Aorta (tissue), 5 donors: ENCODE measurements at places on chromosomes 5 and 9. TPM values are rescaled to one million over a fixed set of nuclear protein-coding genes. Genes with fewer than 3 reads are reported as not detected.

- peak; percentile 31 for DNase-seq
- H3K27ac ChIP-seq = no peak overlapping the region
- no peaks in the 10 kb centered on the region for H3K27me3 ChIP-seq
- no peak overlapping the region for H3K4me3 ChIP-seq
- H3K36me3 ChIP-seq = no peaks in the 10 kb centered on the region
Observed at GRCh38 chr9:93300175-93300572, 116.2 kb downstream of the WNK2 start.

GRCh38 chr9:132163876-132164603 lies 2.2 kb downstream of the NTNG2 start:
- no peak for DNase-seq
- H3K27me3 ChIP-seq = no peaks in the 10 kb centered on the region
- H3K36me3 ChIP-seq = no peaks in the 10 kb centered on the region
- H3K27ac ChIP-seq = no peak overlapping the region

DNA sequence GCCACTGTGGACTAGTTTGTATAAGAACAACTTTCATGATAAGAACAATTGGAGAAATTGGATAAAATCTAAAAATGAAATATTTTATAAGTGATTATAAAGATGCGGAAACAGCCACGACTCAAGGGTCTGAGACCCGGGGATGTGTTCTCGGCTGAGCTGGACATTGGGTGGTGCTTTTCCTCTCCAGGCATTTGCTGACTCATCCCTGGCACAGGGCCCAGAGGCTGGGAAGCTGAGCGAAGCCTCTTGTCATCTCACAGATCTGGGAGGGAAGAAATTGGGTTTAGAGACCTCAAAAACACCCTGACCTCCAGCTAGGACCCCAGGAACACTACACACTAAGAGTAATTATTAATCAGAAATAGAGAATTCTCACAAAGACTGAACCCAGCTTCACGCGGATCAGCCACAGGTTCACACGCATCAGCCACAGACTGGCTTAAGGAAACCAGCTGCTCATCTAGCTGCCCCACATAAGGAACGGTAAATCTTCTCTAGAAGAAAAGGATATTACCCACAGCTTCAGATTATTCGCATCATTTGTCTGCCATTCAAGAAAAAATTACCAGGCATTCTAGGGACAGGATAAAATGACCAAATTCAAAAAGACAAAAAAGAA lies 2.8 kb upstream of the OR2V1 start:
- H3K36me3 ChIP-seq = no peaks in the 10 kb centered on the region
- no peak overlapping the region for H3K27ac ChIP-seq
- peak; percentile 86 for DNase-seq
- no peak overlapping the region for H3K4me3 ChIP-seq

DNA sequence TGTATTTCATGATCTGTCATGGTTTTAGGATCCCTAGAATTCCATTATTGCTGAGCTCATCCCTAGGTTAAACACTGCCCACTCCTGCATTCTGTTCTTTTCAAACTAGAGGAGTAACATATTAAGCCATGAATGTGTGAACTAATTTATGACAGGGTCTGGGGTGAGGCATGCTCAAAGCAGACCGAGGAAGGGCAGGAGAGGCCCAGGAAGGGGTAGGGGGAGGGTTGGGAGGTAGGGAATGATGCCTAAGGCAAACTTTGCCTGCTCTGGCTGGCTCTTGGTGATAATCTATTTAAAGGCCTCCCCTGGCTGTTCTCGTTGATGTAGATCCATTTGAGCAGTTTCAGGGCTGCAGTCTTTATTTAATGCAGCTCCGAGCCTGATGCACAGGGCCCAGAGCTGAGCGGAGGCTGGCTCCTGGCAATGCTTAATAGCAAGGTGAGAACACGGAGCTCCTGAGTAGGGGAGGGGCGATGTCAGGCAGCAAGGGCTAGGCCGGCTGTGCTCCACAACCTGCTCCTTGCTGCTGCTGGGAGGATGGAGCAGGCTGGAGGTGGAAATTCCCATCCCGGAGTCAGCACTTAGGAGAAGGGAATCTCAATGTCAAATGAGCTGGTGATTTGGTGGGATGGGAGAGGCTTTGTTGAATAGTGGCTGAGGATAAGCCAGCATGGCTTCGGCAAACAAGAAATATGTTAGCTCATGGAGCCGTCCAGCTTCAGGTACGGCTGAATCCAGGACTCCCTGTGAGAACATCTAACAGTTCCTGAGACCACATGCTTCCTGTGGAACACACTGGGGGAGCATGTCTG lies 73.2 kb upstream of the UNC5A start:
- peak; percentile 27 for DNase-seq
- no peaks in the 10 kb centered on the region for H3K27me3 ChIP-seq
- H3K4me1 ChIP-seq = no peaks in the 10 kb centered on the region
- H3K4me3 ChIP-seq = no peak overlapping the region
- H3K27ac ChIP-seq = no peak overlapping the region

DNA sequence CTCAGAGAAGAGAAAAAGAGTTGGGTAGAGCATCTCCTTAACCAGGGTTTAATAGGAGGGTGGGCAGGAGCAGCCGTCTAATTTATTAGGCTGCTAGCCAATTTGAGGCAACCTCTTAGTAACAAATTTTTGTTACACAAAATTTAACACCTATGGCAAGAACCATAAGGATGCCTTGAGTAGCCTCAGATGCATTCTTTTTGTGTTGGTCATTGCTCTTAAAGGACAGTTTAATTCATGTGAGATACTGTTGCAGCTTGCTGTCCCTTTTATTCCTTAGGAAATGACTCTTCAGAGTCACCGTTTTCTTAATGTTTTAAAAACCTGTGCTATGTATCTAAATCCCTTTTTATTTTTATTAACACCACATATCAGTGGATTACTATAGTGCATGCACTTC lies 255.1 kb downstream of the MAST4 start:
- H3K4me1 ChIP-seq = no peaks in the 10 kb centered on the region
- H3K27me3 ChIP-seq = no peaks in the 10 kb centered on the region
- H3K36me3 ChIP-seq = no peaks in the 10 kb centered on the region
- H3K27ac ChIP-seq = no peak overlapping the region

DNA sequence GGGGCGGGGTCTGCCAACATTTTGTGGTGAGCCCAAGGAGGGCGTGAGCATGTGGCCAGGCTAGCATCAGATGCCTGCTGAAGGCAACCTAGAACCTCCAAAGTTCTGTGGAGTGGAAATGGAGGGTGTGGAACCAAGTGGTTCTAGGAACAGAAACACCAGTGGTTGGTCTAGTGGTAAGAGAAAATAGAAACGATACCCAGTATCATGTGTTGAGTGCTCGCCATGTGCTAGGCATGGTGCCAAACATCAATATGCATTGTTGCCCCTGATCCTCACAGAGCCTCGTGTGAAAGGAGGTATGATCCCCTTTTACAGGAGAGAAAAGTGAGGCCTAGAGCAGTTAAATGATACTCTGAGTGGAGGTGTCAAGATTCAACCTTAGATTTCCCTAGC lies 31.5 kb upstream of the MVB12B start:
- DNase-seq = no peak
- peaks cover 1% of the 10 kb centered on the region for H3K27me3 ChIP-seq
- no peak overlapping the region for H3K27ac ChIP-seq
- no peaks in the 10 kb centered on the region for H3K4me1 ChIP-seq

GRCh38 chr9:78187763-78188484 lies 48.0 kb upstream of the CEP78 start:
- H3K27ac ChIP-seq = no peak overlapping the region
- no peaks in the 10 kb centered on the region for H3K36me3 ChIP-seq
- no peaks in the 10 kb centered on the region for H3K4me1 ChIP-seq
- no peaks in the 10 kb centered on the region for H3K27me3 ChIP-seq
- peak; percentile 65 for DNase-seq

GRCh38 chr5:73327908-73328455 lies 120.6 kb downstream of the FOXD1 start:
- H3K27ac ChIP-seq = no peak overlapping the region
- H3K36me3 ChIP-seq = no peaks in the 10 kb centered on the region
- no peak for DNase-seq

DNA sequence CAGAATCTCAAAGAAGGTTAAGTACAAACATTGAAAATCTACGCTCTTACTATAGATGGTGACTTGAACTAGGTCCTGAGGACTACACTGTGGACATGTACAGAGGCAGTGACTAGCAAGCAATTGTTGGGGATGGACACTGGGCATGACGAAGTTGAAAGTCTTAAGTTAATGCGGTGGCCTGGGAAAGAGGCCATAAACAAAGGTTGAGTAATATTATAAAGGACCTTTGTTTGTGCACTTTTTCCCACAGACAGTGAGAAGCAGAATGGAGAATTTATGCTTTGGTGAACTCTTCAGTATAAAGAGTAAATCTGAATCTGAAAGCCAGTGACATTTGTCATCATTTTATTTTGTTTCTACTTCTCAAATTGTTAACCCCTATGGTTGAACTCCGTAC lies 15.3 kb downstream of the ALDH1A1 start:
- no peaks in the 10 kb centered on the region for H3K36me3 ChIP-seq
- H3K27ac ChIP-seq = no peak overlapping the region
- H3K4me1 ChIP-seq = no peaks in the 10 kb centered on the region
- no peak for DNase-seq
- H3K4me3 ChIP-seq = no peak overlapping the region

DNA sequence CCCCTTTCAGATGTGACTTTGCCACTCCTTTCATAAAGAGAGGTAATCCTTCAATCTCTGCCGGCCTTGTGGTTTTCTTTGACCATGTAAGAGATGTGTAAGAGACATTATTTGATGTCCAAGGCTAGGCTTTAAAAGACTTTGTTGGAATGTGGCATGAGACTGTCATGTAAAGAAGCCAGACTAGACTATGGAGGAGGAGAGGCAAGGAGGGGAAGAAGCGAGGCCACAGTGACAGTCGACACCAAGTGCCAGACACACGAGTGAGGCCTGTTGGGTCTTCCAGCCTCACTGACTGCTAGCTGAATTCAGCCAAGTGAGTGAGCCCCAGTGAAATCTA lies 1013.3 kb downstream of the MAT2B start:
- H3K4me3 ChIP-seq = no peak overlapping the region
- no peaks in the 10 kb centered on the region for H3K36me3 ChIP-seq
- no peak for DNase-seq
- H3K27me3 ChIP-seq = no peaks in the 10 kb centered on the region

DNA sequence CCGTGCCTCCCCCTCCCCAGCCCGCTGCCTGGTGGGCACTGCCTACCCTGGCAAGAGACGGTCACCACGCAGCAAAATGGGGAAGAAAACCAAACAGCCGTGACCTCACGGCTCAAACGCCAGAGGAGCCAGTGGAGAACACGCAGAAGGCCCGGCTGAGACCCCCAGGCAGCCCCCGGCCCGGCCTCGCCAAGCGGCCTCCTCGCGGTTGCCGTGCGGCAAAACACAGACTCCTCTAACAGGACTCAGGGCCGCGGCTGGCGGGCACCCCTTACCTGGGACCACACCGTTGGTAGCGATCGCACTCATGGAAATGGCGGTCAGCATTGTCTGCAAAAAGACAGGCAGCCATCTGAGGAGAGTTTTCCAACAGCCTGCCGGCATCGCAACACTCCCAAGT lies 23.8 kb downstream of the SLC12A7 start:
- no peaks in the 10 kb centered on the region for H3K36me3 ChIP-seq
- no peaks in the 10 kb centered on the region for H3K4me1 ChIP-seq
- H3K27ac ChIP-seq = no peak overlapping the region

SOX30 gene
- total RNA-seq = 0.12 TPM

CPLANE1 gene
- total RNA-seq = 23.5 TPM

TNC gene
- 1,047 TPM for total RNA-seq
